ENCODE measurements at places on chromosomes 7 and 10.

GRCh38 chr7:272631-273030 is 17.3 kb upstream of the FOXL3 start:
- no peak for DNase-seq

DNA sequence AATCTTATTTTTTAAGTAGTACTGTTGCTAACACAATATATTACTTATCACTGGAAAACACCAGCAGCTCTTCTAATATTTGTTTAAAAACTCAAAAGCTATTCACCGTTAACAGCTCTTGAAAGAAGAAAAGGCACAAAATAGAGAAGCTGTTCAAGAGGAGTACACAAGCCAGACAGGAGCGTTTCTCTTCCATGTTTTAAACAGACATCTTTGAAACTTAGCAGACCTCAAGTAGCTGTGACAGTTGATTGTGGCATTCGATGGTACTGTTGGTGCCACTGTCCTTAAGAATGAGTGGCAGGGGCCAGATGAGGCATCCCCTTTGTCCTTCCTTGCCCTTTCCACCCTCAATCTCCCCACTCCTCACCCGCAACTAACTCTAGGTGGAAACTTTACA is 81.6 kb upstream of the PRR15 start:
- DNase-seq, result no peak

GRCh38 chr7:100510437-100511239 is 26.9 kb downstream of the NYAP1 start:
- DNase-seq, result no peak

- no peak for DNase-seq
These were observed 84.3 kb upstream of the PODXL start for GRCh38 chr7:131640686-131641085.

DNA sequence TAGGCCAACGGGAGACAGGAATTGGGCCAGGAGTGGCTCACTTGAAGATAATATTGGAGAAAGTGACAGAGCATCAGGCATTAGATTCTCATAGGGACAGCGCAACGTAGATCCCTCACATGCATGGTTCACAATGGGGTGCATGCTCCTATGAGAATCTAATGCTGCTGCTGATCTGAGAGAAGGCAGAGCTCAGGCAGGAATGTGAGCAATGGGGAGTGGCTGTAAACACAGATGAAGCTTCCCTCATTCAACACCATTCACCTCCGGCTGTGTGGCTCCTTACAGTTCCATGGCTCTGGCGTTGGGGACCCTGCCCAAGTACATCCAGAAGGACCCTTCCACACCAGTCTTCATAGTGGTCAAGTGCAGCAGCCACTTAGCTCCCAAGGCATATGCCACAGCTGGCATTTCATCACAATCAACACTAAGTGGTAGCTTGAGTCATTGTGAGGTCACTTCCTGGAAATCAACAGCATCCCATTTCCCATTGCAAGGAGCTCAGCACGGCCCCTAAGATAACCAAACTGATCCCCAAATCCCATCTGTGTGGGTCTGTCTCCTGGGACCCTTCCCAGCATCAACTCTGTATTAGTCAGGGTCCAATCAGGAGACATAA is 174.5 kb downstream of the TPST1 start:
- no peak for DNase-seq

- no peak for DNase-seq
These were observed 5.8 kb downstream of the CLCN1 start for GRCh38 chr7:143321734-143322133.

GRCh38 chr7:43602256-43602655 is 19.3 kb downstream of the STK17A start:
- DNase-seq, result no peak

GRCh38 chr7:149884016-149884415 is 10.2 kb downstream of the ATP6V0E2 start:
- no peak for DNase-seq

DNA sequence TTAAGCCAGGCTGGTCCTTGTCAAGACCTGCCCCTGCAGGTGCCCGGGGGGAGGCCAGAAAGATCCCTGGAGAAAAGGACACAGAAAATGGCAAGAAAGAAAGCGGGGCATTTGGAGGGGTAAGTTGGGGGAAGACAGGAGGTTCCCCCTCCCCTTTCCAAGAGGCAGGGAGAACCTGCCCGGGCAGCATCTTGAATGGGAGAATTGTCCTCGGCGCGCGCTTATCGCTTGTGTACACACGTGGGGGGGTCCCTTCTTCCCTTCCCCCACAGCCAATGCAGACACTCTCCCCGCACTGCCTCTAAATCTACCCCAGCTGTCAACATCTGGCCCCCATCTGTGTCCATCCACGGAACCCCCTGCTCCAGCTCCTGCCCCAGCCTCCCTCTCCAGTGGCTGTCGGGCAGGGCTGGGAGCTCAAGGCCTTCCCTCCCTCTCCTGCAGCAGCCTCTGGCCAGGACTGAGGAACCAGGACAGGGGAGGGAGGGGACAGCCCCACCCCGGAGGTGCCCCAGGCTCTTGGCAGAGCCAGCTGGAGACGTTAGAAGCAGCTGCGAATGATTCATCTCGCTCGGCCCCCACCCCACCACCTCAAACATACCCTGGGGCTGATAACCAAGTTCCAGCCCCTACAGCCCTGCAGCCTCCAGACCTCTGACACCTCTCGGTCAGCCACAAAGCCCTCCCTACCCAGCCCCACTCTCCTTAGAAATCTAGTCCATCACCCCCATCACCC is 25.3 kb downstream of the EPHB4 start:
- DNase-seq, result no peak

DNA sequence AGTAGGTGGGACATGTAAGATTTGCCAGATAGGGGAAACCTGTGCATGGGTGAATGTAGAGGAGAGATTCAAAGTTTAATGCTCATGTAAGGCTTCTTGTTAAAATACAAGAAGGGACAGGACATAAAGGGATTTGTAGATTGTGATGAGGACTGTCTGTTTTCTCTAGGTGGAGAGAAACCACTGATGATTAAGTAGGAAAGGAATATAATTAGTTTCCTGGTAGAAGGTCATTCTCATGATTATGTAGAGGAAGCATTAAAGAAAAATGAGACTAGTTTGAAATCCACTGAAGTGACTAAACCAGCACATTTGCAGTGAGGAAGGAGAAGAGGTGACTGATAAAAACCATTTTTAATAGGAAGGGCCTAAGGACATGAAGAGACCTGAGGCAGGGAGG is 19.6 kb upstream of the MACC1 start:
- no peak for DNase-seq

DNA sequence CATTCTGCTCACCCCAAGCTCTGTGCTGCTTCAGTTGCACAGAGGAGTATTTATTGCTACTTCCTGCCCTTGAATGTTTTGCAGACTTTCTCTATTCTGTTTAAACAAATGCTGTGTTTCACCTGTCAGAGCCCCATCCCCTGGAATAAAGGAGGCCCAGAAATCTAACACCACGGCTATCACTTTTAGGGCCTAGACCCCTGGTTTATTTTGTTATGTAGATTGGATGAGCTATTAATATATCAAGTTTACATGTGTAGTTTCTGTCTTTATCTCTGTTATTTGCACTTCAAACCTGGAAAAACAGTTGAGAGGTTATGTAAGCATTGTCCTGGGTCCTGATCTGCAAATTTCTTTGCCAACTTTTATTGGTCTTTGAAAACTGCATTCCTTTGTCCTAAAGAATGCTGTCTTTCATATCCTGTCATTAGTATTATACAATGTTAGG is 630.1 kb downstream of the PARD3 start:
- no peak for DNase-seq

GRCh38 chr7:101362334-101363195 is at the start of gene COL26A1:
Gene COL26A1, plus strand, starts transcription at chr7:101362875. Its CDS starts 158 bp downstream, at chr7:101363033.
- DNase-seq, result no peak

- DNase-seq, result no peak
These were observed 7.7 kb upstream of the ADGRA1 start for GRCh38 chr10:133079836-133080682.

DNA sequence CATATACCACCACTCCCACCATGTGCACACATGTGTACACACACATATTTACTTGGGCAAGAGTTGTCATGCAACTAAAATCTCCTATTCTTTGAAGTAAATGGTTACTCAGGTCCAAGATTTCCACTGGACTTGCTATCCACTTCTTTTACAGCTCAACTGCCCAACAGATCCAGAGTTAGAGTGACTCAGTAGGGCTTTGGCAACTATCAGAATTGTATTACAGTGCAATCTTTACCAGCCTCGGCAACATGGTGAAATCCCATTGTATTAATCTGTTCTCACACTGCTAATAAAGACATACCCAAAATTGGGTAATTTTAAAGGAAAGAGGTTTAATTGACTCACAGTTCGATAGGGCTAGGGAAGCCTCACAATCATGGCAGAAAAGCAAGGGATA is 51.9 kb upstream of the ABLIM1 start:
- no peak for DNase-seq

DNA sequence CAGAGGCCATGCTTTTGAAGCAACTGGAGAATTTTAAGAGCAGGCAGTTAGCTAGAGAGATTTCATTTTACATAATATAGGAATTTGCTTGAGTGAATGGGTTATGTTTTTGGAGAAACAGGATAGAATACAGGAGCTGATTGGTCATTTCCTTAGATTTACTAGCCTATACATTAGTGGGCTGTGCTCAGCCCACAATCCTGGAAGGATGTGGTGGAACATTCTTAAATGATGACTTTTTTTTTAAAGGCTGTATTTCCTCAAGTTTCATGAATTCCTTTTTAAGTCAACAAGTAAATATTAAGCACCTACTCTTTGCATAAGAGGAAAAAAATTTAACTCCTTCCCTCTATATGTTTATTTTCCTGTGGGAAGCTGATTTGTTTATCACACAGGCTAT is 314.4 kb upstream of the BMPER start:
- no peak for DNase-seq

DNA sequence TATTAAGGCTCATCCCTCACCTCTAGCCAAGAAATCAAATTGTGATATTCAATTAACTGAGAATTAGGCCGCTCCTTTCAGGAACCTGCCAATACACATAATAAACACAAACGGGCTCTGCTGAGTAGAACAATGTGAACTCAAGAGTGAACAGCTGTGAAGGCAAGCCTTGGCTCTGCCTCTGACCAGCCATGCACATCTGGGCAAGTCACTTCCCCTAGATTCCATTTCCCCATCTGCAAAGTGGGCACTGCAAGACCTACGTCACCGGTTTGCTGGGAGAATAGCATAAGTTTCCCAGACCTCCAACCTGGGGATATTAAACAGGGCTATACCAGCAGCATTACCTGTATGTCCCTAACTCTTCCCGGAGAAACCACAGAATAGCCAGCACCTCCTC is 355.2 kb downstream of the TNS3 start:
- DNase-seq, result no peak

- no peak for DNase-seq
These were observed 2.7 kb downstream of the IGFBP1 start for GRCh38 chr7:45890902-45891461.

GRCh38 chr7:131604841-131605279 is 48.4 kb upstream of the PODXL start:
- DNase-seq, result no peak

Data from hypothalamus (tissue), 51 donors.